CD4-positive, alpha-beta T cell treated with Interleukin-12 subunit alpha and Interleukin-12 subunit beta, for 1 hour (primary cell): ENCODE measurements at places on chromosomes 16 and 17.

- DNase-seq, result peak; percentile 19
These were observed 690 bp downstream of the RHOT1 start for GRCh38 chr17:32142857-32143526.

DNA sequence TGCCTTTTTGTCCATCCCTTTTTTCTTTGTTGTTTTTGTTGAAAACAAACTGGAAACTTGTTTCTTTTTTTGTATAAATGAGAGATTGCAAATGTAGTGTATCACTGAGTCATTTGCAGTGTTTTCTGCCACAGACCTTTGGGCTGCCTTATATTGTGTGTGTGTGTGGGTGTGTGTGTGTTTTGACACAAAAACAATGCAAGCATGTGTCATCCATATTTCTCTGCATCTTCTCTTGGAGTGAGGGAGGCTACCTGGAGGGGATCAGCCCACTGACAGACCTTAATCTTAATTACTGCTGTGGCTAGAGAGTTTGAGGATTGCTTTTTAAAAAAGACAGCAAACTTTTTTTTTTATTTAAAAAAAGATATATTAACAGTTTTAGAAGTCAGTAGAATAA lies 4.9 kb downstream of the SOX9 start:
- DNase-seq, result no peak

DNA sequence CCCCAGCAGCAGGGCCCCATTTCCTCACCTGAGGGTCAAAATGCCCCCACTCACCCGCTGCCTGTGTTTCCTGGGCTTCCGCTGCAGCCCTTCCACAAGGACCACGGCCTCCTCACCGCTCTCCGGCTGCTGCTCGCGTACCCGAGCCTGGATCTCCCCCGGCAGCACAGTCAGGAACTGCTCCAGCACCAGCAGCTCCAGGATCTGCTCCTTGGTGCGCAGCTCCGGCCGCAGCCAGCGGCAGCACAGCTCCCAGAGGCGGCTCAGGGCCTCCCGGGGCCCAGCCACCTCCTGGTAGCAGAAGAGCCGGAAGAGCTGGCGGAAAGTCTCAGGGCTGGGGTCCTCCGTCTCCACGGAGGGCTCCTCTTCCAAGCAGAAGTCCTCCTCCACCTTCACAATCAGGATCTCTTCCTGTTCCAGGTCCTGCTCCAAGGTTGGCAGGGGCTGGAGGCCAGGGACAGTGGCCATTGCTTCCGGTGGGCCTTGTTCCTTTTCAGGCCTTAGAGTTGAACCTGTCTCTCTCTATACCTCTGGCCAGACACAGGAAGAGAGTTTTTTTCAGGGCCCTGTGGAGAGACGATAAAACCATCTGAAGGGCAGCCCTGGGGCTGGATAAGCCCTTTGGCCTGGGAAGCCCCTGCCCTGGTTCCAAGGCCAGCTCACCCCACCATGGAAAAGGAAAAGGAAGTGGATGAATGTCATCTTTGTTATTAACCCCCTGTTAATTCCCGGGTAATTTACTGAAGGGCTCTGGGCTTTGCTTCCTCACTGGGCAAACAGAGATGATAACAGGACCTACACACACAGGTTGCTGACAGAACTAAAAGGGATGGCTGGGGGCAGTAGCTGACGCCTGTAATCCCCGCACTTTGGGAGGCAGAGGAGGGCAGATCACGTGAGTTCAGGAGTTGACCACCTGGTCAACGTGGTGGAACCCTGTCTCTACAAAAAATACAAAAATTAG lies 1.2 kb downstream of the ZNF500 start:
- DNase-seq, result no peak

- peak; percentile 87 for DNase-seq
These were observed 9.8 kb downstream of the TMEM208 start for GRCh38 chr16:67236563-67237395.

GRCh38 chr17:66008680-66009079 lies 183.3 kb downstream of the CEP112 start:
- DNase-seq, result no peak

- no peak for DNase-seq
These were observed 347.1 kb downstream of the SEC14L1 start for GRCh38 chr17:77487677-77488530.

DNA sequence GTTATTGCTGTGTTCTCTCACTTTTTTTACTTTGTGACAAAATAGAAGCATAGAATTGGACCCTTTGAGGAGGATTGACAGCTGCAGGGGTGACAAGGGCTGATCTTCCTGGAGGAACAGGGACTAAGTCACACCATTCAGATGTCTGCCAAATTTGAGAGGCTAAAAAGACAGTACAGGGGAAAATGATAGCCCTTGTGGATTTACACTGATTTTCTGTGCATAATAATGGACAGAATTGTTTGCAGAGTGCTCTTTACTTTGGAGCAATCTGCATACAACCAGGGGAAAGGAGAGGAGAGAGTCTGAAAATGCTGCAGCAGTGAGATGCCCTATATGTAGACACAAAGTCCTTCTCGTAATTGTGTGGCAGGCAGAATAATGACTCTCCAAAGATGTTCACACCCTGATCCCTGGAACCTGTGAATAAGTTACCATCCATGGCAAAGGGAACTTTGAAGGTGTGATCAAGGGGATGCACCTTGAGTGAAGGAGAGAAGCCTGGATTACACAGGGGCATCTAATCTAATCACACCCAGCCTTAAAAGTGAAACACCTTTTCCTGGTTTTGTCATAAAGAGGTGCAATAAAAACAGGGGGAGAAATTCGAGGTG lies 221.4 kb upstream of the CPHXL start:
- DNase-seq, result no peak

DNA sequence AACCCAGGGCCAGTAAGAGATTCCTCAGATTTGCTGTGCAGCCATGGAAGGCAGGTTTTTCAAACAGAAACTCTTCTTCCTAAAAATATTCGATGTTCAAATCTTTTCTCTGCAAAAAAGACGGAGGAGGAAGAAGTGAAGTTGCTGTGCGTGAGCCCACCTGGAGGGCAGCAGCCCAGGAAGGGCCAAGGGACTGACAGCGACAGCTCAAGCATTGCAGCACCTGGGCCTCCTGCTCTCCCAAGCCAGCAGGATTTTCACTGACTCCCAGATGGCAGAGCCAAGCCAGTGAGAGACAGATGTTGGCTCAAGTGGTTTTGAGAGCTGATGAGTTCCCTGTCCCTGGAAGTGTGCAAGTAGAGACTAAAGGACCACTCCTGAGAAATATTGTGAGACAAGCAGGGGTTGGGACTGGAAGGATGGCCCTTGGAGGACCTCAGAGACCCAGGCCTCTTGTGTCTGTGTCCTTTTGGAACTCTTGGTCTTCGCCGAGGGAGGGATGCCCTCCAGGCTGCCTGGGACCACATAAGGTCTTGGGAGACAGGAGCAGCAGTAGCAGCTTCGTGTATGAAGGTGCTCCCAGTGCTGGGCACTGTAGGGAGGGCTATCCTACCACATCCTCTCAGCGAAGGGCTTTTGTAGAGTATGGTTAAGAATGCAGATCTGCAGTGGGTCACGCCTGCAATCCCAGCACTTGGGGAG lies 29.3 kb upstream of the TNFRSF13B start:
- no peak for DNase-seq

DNA sequence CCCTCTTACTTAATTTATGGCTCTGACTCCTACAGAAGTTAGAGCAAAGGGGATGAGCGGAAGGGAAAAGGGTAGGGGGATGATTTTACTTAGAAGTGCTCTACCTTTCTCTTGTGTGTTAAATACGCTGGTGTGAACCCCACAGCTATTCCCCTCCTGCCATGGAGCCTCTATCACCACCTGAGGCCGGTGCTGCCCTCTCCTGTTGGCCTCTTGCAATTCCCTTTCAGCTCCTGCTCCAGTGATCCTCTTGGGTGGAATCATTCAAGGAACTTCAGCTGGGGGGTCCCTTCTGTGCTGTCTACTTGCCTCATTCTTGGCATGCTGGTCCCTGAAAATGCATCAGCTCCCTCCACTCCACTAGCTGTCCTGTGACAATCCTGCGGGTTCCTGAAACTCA lies 41.8 kb upstream of the CDH8 start:
- DNase-seq, result no peak

- DNase-seq, result no peak
These were observed 1265.1 kb downstream of the CDH8 start for GRCh38 chr16:60771138-60771537.

GRCh38 chr17:47338026-47338425 lies 14.3 kb downstream of the EFCAB13 start:
- no peak for DNase-seq

DNA sequence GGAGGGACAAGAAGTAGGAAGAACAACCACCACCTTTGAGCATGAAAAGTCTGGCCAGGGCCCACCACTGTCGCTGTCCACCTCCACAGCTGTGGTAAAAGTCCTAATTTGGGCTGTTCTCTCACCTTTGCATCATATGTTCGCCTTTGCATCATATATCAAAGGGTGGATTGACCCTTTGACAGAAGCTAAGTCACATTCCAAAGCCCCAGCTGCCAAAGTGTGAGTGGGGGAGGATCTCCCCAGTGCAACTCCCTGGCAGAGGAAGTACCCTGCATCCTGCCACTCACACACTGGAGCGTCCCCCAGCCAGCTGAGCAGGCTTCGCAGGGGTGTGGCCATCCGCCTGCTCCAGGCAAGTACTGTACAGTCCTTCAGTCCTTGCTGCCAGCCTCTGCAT lies 12.7 kb upstream of the SPECC1 start:
- DNase-seq, result no peak

- DNase-seq, result no peak
These were observed 31.0 kb upstream of the SMPD3 start for GRCh38 chr16:68479271-68479670.

GRCh38 chr16:80164966-80165550 lies 375.7 kb upstream of the DYNLRB2 start:
- DNase-seq, result no peak

- DNase-seq, result no peak
These were observed 47.2 kb downstream of the ANKRD11 start for GRCh38 chr16:89442990-89443726.

- no peak for DNase-seq
These were observed 14.1 kb downstream of the MIEN1 start for GRCh38 chr17:39716073-39716818.

DNA sequence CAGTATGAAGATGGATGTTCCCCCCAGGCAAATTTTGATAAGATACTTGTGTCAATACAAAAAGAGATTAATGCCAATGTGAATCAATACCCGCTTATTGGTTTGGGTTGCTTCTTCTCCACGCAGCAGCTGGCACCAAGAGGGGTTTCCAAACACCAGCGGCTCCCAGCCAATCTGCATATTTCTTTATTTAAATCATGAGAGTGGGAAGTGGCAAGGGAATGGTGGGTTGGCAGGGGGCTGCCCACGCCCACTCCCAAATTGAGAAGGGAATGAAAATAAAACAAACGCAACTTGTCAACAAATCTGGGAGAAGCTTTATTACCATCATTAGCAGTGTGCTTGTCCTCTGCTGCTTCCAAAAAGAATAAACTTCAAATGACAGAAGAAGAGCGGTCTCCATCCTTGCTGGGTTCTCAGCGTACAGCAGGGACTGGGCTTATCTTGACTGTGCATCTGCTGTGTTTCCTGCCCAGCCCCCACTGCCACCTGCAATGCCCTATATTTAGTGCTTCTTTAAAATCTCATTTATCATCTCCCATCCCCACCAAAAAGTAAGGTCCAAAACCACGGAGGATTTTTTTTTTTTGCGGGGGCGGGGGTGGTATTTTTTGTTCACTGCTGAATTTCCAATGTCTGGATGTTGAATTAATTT lies 34.9 kb upstream of the C16orf78 start:
- no peak for DNase-seq
